H9 (cell line): ENCODE measurements at places on chromosomes 16 and 17.
A peak's percentile ranks its signal among the peaks of the same experiment; 100 is the strongest.

DNA sequence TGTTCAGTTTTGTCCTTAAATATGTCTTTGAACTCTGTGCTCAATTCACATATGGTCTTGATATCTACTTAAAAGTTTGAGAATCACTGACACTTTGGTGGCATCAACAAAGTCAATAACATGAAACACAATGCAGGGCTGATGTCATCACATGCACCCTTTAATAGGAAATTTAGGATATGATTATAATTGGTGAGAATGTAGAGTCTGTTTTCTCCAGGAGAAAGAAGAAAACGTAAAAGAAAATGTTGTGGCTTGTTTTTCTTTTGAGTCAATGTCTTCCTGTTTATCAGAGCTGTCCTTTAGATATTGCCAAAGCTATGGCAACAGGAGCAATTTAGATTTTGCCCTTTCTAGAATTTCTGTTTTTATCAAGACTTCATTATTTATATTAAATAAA is 396.9 kb downstream of the CDH13 start:
- no peak for DNase-seq

GRCh38 chr17:31803494-31804213 is 55.4 kb downstream of the COPRS start:
- DNase-seq: no peak

- no peak for DNase-seq
Measured at GRCh38 chr16:27111486-27111885, 44.8 kb downstream of the C16orf82 start.

DNA sequence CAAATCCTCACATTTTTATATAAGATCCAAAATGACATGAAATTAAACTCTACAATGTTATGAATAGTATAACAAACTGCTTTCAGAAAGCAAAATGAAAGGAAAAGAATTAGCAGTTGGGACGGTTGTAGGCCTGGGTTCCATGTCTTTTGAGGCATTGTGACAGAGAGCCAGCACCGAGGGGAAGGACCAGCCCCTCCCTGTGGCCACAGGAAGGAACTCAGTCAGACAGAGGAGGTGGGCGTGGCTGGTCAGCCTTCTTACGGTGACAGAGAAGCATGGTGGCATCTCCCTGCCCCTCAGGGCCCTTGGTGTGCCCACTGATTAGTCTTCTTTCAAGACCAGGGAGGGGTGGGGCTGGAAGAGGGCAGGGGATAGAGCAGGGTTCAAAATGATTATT is 5.7 kb downstream of the ZNF319 start:
- peak; percentile 59 for DNase-seq

GRCh38 chr16:12646490-12647274 is 157.0 kb downstream of the CPPED1 start:
- no peak for DNase-seq

DNA sequence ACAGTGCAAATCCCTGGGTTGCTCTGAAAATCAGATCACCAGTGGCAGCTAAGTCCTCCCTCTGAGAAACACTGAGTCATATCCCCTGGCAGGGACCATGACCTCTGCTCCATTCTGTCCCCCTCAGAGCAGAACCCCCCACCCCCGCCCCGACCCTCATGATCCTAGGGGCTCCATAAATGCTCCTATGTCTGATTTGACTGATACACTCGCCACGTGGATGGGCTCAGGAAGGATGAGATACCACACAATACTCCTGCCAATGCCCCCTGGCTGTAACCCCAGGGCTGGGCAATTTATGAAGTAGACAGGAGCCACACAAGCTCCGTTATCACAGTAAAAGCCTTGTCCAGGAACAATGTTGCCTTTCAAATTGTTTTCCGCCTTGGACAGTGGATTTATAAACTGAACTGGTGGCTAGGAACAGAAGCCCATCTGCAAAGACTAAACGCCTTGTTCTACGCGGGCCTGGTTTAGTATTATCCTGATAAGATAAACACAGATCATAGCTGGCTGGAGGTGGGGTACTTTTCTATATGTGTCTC is 394.8 kb downstream of the SLC39A11 start:
- no peak for DNase-seq

- no peak for DNase-seq
Measured at GRCh38 chr16:72060405-72060804, 2.6 kb upstream of the HPR start.

DNA sequence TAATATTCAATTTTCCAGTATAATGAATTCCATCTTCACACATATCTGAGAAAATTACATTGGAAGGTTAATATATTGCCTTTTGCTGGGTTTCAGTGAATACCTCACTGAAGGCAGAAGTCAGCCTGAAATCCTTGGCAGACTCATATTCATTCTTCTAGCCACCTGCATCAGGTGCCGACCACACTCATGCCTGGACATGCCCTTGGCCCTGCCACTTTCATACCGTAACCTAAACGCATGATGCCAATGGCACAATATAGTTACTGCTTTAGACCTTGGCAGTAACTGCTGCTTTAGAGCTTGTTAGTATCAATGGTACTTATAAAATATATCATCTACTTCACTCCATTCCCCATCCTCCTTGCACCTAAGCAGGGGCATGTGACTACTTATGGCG is 817.6 kb upstream of the CDH8 start:
- no peak for DNase-seq

DNA sequence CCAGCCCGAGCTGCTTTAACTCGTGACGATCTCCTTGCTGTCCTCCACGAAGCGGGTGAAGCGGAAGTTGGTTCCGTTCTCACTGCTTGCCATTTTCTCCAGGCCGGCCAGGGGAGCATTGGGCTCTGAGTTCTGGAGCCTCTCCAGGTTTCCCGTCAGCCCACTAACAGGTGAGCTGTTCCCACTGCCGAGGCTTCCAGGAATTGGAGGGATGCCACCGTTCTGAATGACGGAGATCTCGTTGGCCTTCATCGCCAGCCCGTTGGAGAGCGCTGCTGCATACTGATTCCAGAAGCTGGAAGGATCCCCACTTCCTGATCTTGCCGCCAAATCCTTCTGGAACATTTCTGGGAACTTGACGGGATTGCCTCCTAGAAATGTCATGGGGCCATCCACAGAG is 14.0 kb downstream of the SALL1 start:
- no peak for DNase-seq

- DNase-seq: no peak
Measured at GRCh38 chr16:27818246-27818645, 245.3 kb downstream of the GSG1L start.

- DNase-seq: no peak
Measured at GRCh38 chr16:48176635-48177408, 21.0 kb upstream of the ABCC12 start.

DNA sequence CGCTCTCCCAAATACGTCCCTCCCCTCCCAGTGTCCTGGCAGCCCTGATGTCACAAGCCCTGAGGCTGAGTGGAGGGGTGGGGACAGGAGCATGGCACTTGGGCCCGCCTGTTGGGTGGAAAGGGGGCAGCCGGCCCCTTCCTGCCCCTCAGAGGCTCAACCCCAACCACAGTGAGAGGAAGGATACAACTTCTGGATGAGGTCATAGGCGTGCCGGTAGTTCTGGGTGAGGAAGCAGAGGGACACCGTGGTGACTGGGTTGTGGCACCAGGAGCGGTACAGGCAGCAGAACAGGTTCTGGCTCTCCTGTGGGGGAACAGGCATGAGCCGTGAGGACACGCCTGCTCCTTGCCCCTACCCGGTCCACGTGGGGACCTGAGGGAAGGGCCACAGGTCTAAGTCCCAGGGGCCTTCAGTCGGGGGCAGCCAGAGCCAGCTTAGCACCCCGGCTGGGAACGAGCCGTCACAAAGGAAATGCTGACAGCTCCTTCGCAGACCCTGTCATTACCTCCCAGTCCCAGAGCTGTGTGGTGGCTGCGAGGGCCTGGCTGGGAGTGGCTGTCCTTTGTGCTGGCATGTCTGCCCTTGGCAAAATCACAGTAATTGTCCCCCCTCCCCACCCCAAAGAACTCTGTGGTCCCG is 11.2 kb upstream of the MTSS2 start:
- no peak for DNase-seq

GRCh38 chr16:4232541-4233386 is 9.1 kb downstream of the SRL start:
- no peak for DNase-seq

DNA sequence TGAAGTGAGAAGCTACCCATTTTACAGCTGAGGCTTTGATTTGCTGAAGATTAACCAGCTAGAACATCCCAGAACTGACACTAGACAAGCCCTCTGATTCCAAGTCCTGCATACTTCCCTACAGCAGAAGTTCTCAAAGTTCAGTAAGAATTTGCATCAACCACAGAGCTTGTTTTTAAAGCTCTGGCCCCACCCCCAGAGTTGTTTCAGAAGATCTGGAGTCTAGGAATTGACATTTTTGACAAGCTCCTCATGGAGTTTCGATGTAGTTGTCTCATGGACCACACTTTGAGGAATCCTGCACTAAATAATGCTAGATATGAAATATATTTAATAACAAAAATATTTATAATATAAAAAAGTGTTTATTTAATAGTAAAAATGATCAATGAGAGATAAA is 120.3 kb upstream of the ADAMTS18 start:
- no peak for DNase-seq

DNA sequence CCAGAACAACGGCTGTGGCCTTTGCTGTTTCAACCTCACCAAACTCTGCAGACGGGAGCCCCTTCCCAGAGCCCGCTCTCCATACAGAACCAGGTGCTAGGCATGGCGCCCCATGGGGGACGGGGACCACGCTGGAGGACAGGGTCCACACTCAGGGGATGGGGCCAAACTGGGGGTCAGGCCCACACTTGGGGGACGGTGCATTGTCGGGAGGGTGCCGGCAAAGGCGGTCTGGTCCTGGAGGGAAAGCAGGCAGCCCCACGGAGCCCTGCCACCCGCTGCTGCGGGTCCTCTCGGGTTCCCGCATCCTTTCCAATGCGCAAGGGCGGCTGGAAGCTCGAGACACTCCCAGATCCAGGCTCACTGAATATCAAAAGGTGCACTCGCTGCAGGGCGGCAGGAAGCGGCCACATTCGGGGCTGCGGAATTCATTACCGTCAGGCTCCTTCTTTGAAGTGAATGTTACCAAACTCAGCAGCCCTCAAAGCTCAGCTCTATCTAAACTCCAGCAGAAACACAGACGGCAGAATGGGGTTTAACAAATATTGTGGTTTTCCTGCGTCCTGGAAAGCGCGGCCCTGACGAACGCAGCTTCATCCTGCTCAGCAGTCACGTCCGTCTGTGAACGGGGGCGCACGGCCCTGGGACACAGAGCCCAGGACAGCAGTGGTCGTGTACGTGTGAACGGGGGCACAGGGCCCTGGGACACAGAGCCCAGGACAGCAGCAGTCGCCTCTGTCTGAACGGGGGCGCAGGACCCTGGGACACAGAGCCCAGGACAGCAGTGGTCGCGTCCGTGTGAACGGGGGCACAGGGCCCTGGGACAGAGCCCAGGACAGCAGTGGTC is 41.3 kb downstream of the LMF1 start:
- peak; percentile 60 for DNase-seq

- no peak for DNase-seq
Measured at GRCh38 chr16:56577300-56577625, 12.1 kb upstream of the MT3 start.

- DNase-seq: no peak
Measured at GRCh38 chr17:31900877-31901276, 631 bp downstream of the UTP6 start.
